Pancreas (tissue), 10 donors: ENCODE measurements at places on chromosomes 13 and 19.

- DNase-seq = no peak
Observed at GRCh38 chr13:51412431-51412830, 40.4 kb downstream of the INTS6 start.

- peak; percentile 88 for DNase-seq
Observed at GRCh38 chr19:1853295-1854038, 5.2 kb upstream of the REXO1 start.

- DNase-seq = no peak
Observed at GRCh38 chr19:47623921-47624391, 15.0 kb downstream of the BICRA start.

DNA sequence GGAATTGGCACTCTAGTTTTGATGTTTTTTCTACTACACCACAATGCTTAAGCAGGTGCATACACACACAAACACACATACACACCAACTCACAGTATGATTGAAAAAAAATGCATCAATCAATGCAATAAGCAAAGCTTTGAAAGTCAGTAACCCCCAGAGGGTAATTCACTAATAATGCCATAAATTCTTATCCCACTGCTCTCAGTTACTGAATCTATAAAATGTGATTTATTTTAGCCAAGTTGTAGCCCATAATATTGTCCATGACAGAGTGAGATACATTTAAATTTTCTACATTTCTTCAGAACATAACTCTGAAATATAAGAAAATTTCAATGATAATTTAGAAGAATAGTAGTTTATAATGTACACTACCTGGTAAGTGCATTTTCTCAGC lies 87.9 kb downstream of the LIG4 start:
- DNase-seq = no peak

- DNase-seq = no peak
Observed at GRCh38 chr13:107993239-107993949, 221.9 kb downstream of the LIG4 start.

DNA sequence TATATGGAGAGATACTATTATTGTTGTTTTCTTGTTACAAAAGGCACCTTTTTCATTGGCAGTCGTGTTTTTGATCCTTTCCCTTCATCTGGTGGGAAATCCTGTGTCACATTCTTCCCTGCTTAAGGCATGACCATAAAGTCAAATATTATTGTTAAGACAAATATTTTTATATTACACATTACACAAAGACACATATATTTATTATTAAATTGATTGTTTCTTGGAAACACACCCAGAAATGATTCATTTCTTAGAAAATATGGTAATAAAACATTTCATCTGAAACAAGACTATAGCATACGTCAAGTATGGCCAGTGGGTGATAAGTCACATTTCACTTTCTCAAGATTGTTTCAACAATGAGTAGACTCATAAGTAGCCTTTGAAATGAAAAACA lies 77.3 kb downstream of the KCTD12 start:
- DNase-seq = no peak

DNA sequence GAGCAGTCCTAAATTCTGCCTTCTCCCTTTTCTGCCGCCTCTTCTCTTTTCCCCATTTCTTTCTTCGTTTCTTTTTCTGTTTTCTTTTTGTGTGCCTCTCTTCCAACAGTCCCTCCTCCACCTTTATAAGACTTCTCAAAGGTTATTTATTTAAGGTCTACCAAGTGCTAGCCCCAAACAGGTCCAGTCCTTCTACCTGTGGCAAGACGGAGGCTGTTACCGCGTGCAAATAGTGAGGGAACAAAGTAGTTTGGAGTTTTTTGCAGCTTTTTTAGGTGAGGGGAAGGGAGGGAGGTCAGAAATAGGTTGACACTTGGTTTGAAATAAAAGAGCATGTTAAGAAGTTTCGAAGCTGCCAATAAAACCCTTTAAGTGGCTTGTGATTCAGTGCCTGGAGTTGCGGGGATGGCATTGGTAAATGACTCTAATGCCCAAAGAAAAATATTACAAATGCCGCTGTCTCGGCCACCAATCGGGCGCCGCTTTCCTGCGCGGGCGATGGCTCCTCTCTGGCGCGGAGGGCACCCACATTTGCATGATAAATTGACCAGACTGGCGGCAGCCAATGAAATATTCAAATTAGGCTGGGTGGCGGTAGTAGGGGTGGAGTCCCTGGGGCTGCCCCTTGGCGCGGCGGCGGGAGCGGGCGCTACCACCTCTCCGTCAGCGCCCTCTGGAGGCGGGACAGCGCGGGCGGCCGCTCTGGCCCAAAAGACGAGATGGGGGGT lies 7.5 kb upstream of the TSHZ3 start:
- peak; percentile 33 for DNase-seq

DNA sequence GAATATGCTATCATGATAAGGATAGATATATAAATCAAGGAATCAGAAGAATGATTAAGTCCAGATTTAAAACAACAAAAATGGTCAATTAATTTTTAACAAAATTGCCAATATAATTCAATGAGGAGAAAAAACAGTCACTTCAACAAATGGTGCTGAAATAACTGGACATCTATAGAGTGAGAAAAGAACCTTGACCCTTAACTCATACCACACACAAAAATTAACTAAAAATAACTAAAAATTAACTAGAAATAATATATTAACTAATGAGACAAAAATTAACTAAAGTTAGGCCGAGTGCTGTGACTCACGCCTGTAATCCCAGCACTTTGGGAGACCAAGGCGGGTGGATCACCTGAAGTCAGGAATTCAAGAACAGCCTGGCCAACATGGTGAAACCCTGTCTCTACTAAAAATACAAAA lies 9.5 kb downstream of the LGALS7 start:
- DNase-seq = no peak

- no peak for DNase-seq
Observed at GRCh38 chr13:93235258-93236015, 8.8 kb downstream of the GPC6 start.

DNA sequence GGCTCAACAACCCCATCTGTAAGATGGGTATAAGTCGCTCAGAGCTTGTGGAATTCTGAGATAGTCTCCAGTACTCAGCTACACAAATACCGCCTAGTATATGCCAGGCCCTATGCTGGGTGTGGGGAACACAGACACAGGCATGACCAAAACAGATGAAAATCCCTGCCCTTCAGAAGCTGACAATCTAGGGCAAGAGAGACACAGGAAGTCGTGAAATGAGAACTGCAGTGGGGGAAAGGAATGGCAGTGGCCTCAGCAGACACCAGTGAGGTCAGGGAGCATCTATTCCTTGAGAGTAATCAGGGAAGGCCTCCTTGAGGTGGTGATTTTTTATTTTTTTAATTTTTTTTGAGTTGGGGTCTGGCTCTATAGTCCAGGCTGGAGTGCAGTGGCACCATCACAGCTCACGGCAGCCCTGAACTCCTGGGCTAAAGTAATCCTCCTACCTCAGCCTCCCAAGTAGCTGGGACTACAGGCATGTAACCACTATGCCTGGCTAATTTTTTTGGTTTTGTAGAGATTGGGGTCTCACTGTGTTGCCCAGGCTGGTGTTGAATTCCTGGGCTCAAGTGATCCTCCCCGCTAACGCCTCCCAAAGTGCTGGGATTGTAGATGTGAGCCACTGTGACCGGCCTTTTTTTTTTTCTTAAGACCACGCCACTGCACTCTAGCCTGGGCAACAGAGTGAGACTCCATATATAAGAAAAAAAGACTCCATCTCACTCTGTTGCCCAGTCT lies 3.2 kb downstream of the TMIGD2 start:
- DNase-seq = no peak

GRCh38 chr13:63463782-63464610 lies 2048.3 kb upstream of the PCDH20 start:
- no peak for DNase-seq

- no peak for DNase-seq
Observed at GRCh38 chr13:114077933-114078325, 54.5 kb downstream of the RASA3 start.

GRCh38 chr13:44865722-44866410 lies 123.4 kb downstream of the NUFIP1 start:
- DNase-seq = no peak

DNA sequence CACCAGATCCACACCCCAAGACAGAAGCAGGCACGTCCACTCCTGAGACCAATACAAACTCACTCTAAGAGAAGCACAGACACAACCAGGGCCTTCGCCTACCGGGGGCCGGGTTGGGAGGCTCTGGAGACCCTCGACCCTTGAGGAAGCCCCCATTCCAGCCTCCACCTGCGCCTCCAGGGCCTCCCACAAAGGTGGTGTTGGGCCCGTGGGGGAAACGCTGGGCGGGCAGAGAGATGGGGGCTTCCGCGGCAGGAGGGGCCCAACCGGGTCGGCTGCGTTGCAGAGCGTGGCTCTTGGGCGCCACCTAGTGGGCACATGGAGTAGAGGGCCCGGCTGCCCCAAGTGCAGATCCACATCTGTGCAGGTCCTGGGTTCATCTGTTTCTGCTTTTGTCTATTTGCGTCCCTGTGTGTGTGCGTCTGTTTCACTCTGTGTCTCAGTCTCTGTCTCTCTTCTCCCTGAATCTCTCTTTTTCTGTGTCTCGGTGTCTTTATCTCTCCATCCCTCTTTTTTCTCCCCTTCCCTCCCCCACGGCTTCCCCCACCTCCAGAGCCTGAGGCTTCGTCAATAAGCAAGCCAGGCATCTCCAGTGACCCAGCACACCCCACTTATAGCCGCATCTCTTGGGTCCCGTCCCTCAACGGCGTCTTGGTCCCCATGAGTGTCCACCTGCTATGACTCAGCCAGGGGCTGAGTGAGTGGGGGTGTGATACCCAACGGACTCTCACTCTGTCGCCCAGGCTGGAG lies 10.5 kb upstream of the TINCR start:
- DNase-seq = peak; percentile 74

- no peak for DNase-seq
Observed at GRCh38 chr19:28968721-28969120, 244.2 kb downstream of the UQCRFS1 start.

DNA sequence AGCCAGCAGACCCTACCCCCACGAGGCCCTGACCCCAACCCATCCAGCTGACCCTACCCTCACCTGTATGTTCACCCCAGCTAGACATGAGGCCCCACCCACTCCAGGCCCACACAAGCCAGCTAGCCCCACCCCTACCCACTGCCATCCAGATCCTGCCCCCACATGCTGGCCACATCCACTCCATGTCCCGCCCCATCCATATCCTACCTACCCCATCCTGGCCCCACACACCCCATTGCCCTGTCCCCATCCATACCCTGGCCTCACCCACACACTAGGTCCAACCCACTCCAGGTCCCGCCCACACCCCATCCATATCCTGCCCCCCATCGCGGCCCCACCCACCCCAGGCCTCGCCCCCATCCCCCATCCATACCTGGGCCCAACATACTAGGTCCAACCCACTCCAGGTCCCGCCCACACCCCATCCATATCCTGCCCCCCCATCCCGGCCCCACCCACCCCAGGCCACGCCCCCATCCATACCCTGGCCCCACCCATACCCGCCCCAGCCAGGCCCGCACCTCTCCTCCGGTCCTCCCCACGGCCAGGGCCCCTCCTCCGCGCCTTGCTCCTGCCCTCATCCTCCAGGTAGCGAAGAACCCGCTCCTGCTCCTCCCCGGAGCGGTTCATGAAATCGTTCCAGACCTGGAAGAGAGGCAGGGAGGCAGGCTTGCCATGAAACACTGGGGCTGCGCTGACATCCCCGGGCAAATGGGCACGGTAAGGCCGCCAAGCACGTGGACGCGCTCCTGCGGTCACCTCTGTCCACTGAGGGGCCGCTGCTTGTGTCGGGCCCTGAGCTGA lies 7.2 kb downstream of the RNU6-9 start:
- DNase-seq = no peak

GRCh38 chr13:102128216-102128810 lies 273.5 kb downstream of the FGF14 start:
- no peak for DNase-seq

DNA sequence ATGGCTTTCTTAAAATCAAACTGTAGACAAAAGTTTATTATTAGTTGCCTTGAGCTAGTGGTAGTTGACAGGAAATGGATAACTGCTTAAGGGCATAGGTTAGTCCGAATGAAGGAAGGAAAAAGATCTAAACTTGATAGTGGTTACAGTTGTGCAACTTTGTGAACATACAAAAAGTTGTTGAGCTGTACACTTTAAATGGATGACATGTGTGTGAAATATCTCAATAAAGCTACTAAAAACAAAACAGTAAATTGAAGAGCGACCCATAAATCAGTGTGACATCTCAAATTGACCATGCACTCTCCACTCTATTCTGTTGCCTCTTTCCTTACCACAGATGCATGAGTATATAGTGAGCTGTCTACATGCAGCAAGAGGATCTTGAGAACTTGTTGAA lies 1757.8 kb downstream of the PCDH9 start:
- DNase-seq = no peak

DNA sequence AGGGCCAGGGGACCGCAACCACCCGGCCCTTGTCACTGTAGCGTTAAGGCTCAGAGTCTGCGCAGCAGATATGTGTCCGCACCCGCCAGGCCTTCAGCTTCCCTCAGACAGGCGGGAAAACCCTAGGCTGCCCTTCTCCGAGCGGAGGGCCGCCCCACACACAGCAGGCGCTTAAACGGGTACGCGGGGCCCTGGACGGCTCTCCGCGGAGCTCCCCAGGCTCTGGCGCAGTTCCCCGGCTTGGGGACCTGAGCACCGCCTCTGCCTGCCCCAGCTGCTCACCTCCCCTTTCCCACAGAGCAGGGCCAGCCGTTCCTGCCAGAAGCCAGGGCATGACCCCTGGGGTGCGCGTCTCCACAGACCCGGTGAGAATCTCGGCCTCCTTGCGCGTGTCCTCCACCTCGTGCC lies 593 bp downstream of the ZNF135 start:
- no peak for DNase-seq

GRCh38 chr13:93151277-93151676 lies 75.3 kb upstream of the GPC6 start:
- DNase-seq = no peak

DNA sequence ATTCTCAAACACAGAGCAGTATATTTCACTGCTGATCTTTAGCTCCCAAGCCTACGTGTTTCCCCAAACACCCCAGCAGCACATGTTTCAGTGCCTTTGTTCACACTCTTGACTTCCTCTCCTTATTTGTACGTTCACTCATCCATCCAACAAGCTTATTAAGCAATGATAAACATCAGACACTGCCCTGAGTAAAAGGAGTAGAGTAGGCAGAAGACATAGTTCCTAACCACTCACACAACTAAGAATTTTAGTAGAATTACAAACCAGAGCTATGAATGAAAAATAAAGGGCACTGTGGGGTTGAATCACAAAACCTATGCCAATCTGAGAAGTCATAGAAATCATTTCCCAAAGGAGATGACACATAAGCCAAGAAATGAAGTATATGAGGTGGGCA lies 213.5 kb downstream of the DIAPH3 start:
- no peak for DNase-seq

DNA sequence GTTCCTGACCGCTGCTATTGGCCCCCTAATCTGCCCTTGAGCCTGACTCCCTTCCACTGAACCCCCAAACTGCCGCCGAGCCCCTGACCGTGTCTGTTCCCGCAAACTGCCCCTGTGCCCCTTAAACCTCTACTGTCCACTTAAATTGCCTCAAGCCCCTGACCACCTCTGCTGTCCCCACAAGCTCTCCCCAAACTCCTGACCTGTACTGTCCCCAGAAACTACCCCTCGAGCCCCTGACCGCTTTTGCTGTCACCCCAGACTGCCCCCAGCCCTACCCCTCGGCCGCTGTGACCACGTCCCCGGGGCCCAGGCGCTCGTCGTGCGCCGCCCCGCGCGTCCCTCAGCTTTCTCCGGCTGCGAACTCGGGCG lies 382 bp downstream of the ZNF77 start:
- no peak for DNase-seq
